NCI-H1930 (cell line): ENCODE measurements at places on chromosomes 7 and 10.

DNA sequence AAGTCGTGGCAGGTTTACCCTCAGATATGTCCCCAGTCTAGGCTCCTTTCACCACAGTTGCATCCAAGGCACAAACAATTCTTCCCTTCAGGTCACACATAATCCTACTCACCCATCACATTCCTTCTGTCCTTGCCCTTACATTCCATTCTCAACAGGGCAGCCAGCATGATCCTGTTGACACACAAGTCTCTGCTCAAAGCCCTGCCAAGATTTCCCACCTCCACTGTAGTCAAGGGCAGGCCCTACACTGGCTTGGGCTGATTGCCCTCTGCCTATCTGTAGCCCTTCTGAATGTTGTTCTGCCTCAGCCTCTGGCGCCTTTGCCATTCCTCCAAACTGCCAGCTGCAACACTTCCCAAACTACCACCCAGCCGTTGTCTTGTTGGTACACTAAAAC is 187.9 kb upstream of the AKR1E2 start:
- DNase-seq: no peak

- DNase-seq: no peak
These were observed 701.2 kb upstream of the SORCS1 start for GRCh38 chr10:107865691-107866090.

DNA sequence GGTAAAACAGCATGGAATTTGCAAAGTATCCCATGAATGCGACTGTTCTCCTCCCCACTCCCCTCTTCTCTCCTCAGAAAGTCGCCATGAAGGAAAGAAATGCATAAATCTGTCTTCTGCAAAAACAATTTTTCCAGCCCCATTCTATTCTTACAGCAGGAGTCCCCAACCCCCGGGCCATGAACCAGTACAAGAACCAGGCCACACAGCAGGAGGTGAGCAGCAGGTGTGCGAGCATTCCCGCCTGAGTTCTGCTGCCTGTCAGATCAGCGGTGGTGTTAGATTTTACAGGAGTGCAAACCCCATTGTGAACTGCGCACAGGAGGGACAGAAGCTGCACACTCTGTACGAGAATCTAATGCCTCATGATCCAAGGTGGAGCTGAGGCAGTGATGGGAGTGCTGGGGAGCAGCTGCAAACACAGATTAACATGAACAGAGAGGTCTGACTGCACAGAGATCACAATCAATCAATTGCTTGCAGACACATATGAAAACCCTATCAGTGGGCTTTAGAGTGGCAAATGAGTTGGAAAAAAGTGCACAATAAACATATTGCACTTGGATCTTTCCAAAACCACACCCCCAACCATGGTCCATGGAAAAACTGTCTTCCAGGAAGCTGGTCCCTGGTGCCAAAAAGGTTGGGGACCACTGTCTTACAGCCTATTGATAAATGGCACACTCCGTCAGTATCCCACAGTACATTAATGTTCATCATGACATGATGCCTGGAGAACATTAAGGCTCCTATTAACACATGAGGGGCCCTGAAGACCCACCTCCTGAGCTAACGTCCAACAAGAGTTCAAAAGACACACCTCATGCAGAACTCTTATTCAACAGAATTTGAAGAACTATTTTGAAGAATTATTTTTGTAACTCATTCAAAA is 205.0 kb downstream of the PTPRN2 start:
- no peak for DNase-seq

- DNase-seq: no peak
These were observed 73.5 kb upstream of the VIPR2 start for GRCh38 chr7:159218170-159218569.

GRCh38 chr7:142698429-142698828 is 50.8 kb upstream of the PRSS1 start:
- no peak for DNase-seq

- DNase-seq: no peak
These were observed 78.1 kb downstream of the USP6NL start for GRCh38 chr10:11533328-11533781.

DNA sequence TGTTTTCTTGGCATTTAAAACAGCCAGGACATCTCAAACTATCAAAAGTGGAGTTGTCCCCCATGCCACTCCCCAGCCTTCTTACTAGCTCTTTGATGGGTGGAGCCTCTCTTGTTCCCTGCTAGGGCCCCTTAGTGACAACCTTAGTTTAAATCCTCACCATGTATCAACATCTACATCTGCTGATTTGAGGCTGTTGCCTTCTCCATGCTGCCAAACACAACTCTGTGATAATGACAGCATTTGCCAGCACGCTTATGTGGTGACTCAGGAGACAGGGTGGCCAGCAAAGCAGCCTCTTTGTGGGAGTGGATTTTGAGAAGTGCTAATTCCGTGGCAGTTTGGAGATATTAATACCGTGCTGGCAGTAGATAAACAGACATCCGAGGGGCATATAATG is 145.4 kb downstream of the LRRC4 start:
- DNase-seq: no peak

DNA sequence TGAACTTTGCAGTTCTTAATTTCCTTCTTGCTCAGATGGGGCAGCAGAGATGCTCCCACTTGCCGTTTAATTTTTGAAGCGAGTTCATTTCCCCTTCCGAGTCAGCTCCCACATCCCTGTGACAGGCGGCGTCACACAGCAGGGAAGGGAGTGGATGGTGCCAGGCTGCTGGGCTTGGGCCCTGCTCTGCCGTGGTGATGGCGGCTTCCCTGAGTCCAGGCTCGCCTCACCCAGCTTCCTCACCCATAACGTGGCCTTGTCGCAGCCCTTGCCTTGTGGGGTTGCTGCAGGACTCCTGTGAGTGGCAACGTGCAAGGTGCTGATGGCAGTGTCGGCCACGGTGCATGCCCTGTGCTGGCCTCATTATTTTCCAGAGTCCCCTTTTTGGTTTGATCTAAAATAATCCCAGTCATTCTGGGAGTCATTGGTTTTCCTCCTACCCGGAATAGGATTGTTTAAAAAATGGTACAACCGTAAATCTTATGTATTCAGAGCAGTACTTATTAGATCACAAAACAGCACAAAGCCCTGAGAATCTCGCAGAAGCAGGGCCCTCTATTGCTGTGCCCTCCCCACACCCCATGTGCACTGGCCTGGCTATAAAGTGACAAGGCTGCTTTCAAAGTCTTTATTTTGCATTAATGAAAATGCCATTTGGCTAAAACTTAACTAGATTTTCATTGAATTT is 260.1 kb downstream of the WDR37 start:
- no peak for DNase-seq

GRCh38 chr7:5489991-5490536 is 66.4 kb upstream of the TNRC18 start:
- no peak for DNase-seq

- no peak for DNase-seq
These were observed 20.0 kb upstream of the SMO start for GRCh38 chr7:129168231-129169021.

- no peak for DNase-seq
These were observed 805.1 kb downstream of the TNS3 start for GRCh38 chr7:46776790-46777189.

- DNase-seq: no peak
These were observed 147.1 kb downstream of the RNF216 start for GRCh38 chr7:5634107-5634950.

DNA sequence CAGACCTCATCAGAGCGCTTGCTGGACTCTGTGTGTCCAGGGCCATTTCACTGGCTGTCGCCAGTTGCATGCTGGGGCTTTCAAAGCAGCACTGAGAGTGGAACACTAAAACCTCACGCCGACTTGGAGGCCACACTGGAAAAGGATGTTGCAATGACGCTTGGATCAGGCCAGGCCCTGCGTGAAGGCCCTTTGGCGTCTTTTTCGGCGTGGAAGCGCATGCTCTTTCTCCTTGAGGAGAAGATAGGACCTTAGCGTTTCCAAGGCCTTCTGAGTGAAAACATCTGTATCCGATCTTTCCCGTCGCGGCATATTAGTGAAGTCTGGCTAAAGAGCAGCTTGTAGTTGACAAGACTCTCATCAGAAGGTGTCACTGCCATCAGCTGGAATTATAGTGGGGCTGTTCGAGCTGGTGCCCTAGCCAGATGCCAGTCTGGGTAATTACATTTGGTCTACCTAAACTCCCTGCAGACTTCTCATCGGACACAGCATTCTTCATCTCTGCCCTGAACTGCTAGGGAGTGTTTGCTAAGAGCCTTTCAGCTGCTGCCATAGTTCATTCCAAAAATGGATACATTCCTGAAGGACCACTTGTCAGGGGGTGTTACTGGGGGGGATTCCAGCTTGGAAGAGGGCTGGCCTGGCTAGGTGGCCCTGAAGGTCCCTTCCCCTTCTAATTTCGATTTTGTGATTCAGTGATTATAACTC is 167.7 kb upstream of the TCF7L2 start:
- no peak for DNase-seq

DNA sequence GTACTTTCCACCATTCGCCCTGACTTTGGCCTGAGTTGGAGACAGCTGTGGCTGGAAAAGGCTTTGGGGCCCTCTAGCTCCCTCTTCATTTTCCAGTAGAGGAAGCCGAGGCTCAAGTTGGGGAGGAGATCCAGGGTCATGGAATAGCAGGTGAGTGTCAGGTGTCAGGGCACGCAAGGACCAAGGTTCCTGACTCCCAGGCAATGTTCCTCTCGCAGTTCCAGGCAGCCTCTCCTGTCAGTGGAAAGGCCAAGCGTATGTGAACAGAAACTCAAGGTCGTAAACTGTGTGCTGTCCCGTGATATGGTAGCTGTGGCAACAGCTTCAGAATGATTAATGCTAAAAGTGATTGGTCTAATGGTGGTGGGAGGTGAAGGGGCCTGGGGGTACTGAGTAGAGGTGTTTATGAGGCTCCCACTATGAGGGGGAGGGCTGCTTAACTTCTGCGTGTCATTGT is 13.2 kb downstream of the ADAMTS14 start:
- no peak for DNase-seq

GRCh38 chr10:59950105-59950504 is 43.7 kb upstream of the CCDC6 start:
- DNase-seq: no peak

GRCh38 chr10:75770626-75771081 is 339.2 kb downstream of the LRMDA start:
- DNase-seq: no peak

- no peak for DNase-seq
These were observed 185.5 kb downstream of the BMPER start for GRCh38 chr7:34090816-34091215.

DNA sequence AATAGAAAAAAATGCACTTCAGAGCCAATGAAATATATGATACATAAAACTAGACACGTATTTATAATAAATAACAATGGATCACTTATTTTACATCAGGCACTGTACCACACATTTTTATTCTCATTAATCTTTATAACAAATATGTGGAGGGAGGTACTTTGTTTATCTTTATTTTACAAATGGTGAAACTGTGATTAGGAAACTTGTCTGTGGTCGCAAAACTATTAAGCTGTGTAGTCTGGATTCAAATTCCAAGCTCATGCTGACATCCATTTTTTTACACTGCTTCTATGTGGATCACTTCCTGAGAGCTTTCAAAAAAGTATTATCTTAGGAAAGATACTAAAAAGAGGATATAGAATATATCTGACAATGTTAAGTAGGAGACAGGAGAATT is 978.6 kb downstream of the SORCS1 start:
- no peak for DNase-seq

- no peak for DNase-seq
These were observed 56.4 kb downstream of the BBS9 start for GRCh38 chr7:33185786-33186185.

DNA sequence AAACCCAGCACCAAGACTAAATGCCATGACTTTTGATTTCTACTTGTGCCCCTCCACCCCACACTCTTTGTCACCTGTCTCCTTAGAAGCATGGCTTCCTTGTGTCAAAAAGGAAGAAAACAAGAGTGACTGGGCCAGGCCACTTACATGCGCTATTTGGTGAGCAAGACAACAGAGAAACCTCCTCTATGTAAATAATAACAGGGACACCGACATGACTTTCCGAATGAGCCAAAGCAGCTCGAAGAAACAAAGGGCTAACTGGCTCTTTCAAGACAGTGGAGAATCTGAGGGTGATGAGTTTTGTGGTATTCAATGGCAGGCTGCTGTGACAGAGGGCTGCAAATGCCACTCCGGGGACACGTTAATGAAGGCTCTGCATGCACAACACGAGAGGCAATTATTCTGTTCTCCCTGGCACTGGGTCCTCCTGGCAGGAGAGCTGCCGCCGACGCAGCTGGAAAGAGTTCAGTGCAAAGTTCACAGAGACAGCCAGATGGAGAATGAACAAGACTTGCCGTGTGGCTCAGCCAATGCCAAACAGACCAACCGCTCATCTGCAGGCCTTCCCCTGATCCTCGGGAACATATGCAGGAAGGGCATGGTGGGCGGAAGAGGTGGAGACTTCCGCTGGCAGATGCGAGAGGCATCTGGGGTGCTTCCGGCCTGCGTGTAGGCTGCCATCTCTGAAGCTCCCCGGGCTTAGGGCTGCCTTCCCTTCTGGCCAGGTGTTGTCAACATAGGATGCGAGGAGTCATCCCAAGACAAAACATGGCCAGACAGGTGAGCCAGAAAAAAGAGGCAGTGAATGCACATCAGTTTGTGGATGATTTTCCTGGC is 59.1 kb upstream of the SMNDC1 start:
- no peak for DNase-seq

DNA sequence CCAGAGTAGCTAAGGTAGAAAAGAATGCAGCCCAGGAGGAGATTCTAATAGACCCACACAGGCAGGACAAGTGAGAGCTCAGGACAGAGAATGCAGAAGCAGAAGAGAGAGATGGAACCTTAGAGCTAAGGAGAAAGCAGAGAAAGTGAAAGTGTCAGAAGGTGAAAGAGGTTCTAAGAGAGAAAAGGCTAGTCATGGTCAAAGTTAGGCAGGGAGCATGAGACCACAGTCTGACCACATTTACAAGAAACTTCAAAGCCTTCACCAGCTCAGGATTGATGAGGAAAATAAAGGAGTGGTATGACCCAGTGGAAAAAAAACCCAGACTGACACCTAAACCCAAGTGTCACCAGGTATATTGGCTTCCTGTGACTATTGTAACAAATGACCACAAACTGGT is 131.8 kb upstream of the WDR11 start:
- DNase-seq: no peak

DNA sequence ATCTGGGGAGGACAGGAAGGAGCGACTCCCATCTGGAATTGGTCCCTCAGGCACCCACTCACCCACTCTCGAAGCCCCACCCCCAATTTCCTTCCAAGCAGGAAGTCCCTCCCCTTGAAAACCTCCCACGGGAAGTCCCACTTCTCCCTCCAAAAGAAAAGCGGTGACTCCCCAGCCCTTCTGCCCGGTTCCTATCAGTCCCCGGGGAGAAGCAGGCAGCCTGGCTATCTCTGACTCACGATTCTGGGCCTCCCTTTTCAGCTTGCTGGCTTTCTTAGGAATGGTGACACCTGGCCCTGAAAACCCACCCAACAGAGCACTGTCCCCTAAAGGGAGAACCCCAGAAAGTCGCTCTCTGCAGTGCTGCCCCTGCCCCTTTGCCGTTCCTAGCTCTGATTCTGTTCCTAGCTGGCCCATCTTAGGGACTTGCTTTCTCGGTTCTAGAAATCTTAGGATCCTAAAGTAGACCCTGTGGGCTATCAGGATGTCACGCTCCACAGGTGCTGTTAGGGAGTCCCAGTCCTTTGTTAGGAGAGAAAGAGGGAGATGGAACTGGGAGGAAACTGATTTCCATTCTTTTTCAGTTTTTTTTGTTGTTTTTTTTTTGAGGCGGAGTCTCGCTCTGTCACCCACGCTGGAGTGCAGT is 6.0 kb downstream of the TSC22D4 start:
- no peak for DNase-seq
